GM23338 (cell line): ENCODE measurements at places on chromosomes 2 and 18. TPM values are rescaled to one million over a fixed set of nuclear protein-coding genes. Genes with fewer than 3 reads are reported as not detected.

Gene COL6A3
- 7.3 and 8.7 TPM in 2 replicates for total RNA-seq

Gene BBS5
- total RNA-seq: 0.10 and 0.35 TPM in 2 replicates

Gene CFAP65
- 0.23 and 0.38 TPM in 2 replicates for total RNA-seq

Gene EPB41L3
- total RNA-seq: 11.7 and 17.0 TPM in 2 replicates

Gene HOXD11
- not detected in 2 replicates for total RNA-seq

Gene RUFY4
- 0.04 TPM in 1 of 2 replicates, not detected in the other for total RNA-seq

Gene PIK3C3
- total RNA-seq: 35.4 and 39.5 TPM in 2 replicates

Gene AP1S3
- total RNA-seq: 25.5 and 26.2 TPM in 2 replicates

Gene RNF149
- 42.4 and 47.6 TPM in 2 replicates for total RNA-seq

Gene C2orf66
- not detected in 2 replicates for total RNA-seq

Gene MAP3K19
- not detected in 2 replicates for total RNA-seq

Gene ASB18
- total RNA-seq: not detected in 2 replicates

GRCh38 chr2:132668189-132668823, 1.7 kb downstream of the LYPD1 start:
- H3K4me1 ChIP-seq: peaks cover 22% of the 10 kb centered on the region
- no peaks in the 10 kb centered on the region for H3K36me3 ChIP-seq
- peak; percentile 71 for DNase-seq
- no peak overlapping the region for H3K27ac ChIP-seq
- H3K27me3 ChIP-seq: peaks cover 75% of the 10 kb centered on the region
- H3K4me3 ChIP-seq: peak overlapping the region; percentile 79

- H3K4me3 ChIP-seq: no peak overlapping the region
- peaks cover 5% of the 10 kb centered on the region; the same call in 1 of the 2 replicates for H3K4me1 ChIP-seq
- no peak overlapping the region for H3K27ac ChIP-seq
These were observed 163.4 kb downstream of the BCL2 start for GRCh38 chr18:63155910-63156773.

GRCh38 chr2:74198023-74198460, 373 bp upstream of the MTHFD2 start:
- DNase-seq: no peak
- no peak overlapping the region; the same call in 1 of the 2 replicates for H3K27ac ChIP-seq
- no peaks in the 10 kb centered on the region for H3K27me3 ChIP-seq
- H3K4me3 ChIP-seq: peak overlapping the region; percentile 37; the same call in 1 of the 2 replicates

GRCh38 chr18:33444709-33445108, 4.2 kb upstream of the CCDC178 start:
- H3K27ac ChIP-seq: no peak overlapping the region
- no peak for DNase-seq
- H3K27me3 ChIP-seq: peaks cover 14% of the 10 kb centered on the region
- peaks cover 4% of the 10 kb centered on the region; the same call in 1 of the 2 replicates for H3K4me1 ChIP-seq
- H3K36me3 ChIP-seq: no peaks in the 10 kb centered on the region

DNA sequence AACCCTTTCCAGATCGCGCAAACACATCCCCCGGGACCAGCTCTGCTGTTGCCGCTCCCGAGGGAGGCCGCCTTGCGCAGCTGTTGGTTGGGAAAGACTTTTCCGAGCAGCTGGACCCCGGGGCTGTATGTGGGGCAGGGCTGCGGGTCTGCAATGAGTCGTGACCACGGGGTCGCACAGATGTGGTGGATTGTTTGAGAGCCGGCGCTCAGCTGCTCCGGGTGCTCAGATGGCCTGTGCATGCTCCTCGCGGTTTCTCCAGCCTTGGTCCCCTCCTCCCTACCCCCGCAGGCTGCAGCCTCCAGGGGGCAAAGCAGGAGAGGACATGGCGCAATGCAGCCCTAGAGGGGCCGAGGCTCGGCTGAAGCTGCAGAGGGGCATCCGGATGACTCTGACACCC, 105.2 kb upstream of the OTOS start:
- no peaks in the 10 kb centered on the region for H3K36me3 ChIP-seq
- no peaks in the 10 kb centered on the region for H3K4me1 ChIP-seq
- H3K27me3 ChIP-seq: no peaks in the 10 kb centered on the region
- no peak overlapping the region for H3K27ac ChIP-seq

- no peak overlapping the region for H3K27ac ChIP-seq
- no peak overlapping the region for H3K4me3 ChIP-seq
- DNase-seq: no peak
- H3K4me1 ChIP-seq: no peaks in the 10 kb centered on the region
- no peaks in the 10 kb centered on the region for H3K27me3 ChIP-seq
- no peaks in the 10 kb centered on the region for H3K36me3 ChIP-seq
These were observed 596.4 kb upstream of the VRK2 start for GRCh38 chr2:57450170-57450569.

DNA sequence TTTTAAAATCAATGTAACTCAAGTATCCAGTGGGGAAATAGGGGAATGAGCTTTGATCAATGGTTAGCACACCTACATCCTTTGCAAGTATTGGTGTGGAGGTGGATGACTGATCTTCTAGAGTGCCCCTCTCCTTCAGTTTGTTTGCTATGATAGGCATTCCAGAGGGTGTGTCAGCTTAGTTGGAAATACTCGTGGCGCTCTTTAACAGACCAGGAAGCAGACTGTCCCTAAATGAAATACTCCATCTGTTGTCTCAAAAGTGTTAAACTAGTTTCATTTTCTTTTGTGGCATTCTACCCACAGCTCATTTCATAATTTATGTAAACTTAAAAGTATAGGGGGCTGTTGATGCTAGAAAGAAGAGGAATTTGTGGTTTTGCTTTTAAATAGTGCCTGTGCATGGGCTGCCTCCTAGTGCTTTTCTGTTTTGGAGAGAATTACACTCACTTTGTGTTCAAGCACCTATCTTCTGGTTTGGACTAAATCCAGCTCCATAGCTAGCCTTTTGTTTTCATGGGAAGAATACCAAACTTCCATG, 66.2 kb downstream of the STAT1 start:
- H3K4me1 ChIP-seq: peaks cover 9% of the 10 kb centered on the region; the same call in 1 of the 2 replicates
- H3K4me3 ChIP-seq: no peak overlapping the region
- H3K27ac ChIP-seq: no peak overlapping the region
- DNase-seq: peak; percentile 28
- no peaks in the 10 kb centered on the region for H3K36me3 ChIP-seq
- no peaks in the 10 kb centered on the region for H3K27me3 ChIP-seq

- H3K4me1 ChIP-seq: no peaks in the 10 kb centered on the region
- no peak overlapping the region for H3K4me3 ChIP-seq
- DNase-seq: peak; percentile 25
- H3K36me3 ChIP-seq: no peaks in the 10 kb centered on the region
- H3K27ac ChIP-seq: no peak overlapping the region
These were observed 234.7 kb downstream of the TTC32 start for GRCh38 chr2:19667085-19667484.

DNA sequence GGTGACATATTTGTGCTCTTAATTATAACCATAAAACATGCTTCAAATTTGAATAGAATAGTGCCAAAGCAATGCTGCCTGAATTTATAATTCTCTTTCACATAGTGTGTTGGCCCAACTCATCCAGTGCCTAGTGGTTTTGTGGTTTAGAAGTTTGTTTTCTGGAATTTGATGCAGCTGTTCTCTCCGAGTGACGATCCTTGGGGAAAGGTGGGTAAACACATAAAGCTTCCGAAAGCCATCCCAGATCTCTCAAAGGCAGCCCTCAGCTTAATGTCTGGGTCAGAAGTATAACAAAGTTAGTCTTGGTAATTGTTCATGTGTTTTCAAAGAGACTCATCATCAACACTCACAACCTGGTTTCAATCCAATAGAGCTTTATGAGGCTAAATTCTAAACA, 235.6 kb upstream of the CDH2 start:
- H3K4me3 ChIP-seq: no peak overlapping the region
- no peaks in the 10 kb centered on the region for H3K4me1 ChIP-seq
- H3K27me3 ChIP-seq: no peaks in the 10 kb centered on the region
- no peak for DNase-seq
- no peak overlapping the region for H3K27ac ChIP-seq

GRCh38 chr18:28904789-28905364, 727.9 kb upstream of the CDH2 start:
- no peak overlapping the region for H3K27ac ChIP-seq
- H3K4me1 ChIP-seq: peaks cover 12% of the 10 kb centered on the region
- H3K27me3 ChIP-seq: no peaks in the 10 kb centered on the region
- no peak for DNase-seq

DNA sequence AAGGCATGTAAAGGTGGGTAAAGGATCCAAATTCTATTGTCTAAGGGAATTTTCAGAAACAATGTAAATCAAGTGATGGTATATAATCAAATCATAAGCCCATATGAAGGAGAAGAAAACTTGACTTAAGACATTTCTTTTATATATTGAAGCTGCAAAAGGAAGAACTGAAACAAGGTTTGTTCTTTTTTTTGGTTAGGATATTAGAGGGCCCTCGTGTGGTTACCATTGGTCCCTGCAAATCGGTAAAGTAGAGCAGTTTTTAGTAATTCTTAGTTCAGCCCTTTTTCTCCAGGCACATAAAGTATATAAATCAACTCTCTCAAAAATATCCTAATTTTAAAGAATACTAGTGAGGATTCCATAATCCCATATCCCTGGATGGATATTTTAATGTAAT, 105.6 kb upstream of the STK17B start:
- no peak overlapping the region for H3K27ac ChIP-seq
- peak; percentile 65 for DNase-seq
- no peaks in the 10 kb centered on the region for H3K4me1 ChIP-seq
- no peaks in the 10 kb centered on the region for H3K36me3 ChIP-seq
- H3K27me3 ChIP-seq: no peaks in the 10 kb centered on the region

DNA sequence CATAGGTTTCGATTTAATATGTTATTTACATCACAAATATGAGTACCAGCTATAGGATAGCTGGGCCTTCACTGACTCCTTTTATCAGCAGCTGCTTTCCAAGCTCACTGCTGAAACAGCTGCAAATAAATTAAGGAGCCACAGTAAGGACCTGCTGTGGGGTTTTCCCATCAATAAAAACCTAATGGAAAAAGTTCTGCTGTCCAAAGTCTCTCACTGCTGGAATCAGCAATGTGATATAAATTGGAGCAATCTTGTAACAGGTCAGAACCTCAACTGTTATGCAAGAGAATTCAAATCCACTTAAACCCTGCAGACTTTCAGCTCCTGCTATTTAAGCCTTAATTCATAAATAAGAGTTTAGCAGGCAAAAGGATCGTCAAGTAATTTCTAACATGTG, 61.3 kb downstream of the NEB start:
- H3K27ac ChIP-seq: no peak overlapping the region
- H3K4me3 ChIP-seq: no peak overlapping the region
- peaks cover 23% of the 10 kb centered on the region for H3K4me1 ChIP-seq
- H3K27me3 ChIP-seq: no peaks in the 10 kb centered on the region
- DNase-seq: no peak

GRCh38 chr18:79853303-79853992, 55.7 kb downstream of the KCNG2 start:
- H3K27me3 ChIP-seq: no peaks in the 10 kb centered on the region
- H3K36me3 ChIP-seq: no peaks in the 10 kb centered on the region
- no peaks in the 10 kb centered on the region for H3K4me1 ChIP-seq
- no peak for DNase-seq
- H3K4me3 ChIP-seq: no peak overlapping the region

DNA sequence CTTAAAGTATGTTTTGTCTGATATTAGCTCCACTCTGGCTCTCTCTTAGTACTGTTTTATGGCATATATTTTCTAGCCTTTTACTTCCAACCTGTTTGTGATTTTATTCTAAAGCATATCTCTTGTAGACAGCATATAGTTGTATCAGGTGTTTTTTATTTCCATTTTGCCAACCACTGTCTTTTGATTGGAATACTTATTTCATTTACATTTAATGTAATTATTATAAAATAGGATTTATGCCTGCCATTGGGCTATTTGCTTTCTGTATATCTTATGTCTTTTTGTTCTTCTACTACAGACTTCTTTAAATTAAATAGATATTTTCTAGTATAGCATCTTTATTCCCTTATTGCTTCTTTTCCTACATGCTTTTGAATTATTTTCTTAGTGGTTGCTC, 67.3 kb downstream of the LRRC30 start:
- no peaks in the 10 kb centered on the region for H3K36me3 ChIP-seq
- DNase-seq: no peak
- no peaks in the 10 kb centered on the region for H3K27me3 ChIP-seq
- no peak overlapping the region for H3K4me3 ChIP-seq
- H3K4me1 ChIP-seq: no peaks in the 10 kb centered on the region

- H3K36me3 ChIP-seq: no peaks in the 10 kb centered on the region
- H3K27me3 ChIP-seq: no peaks in the 10 kb centered on the region
- no peak within 1 kb of the TSS for H3K4me3 ChIP-seq
- no peak within 1 kb of the TSS for H3K27ac ChIP-seq
These were observed at the start of gene NMS for GRCh38 chr2:100470182-100470581. TSS of gene NMS (plus strand) at chr2:100470482. CDS start at chr2:100470489, 7 bp downstream.
